H7 (cell line): ENCODE measurements at places on chromosomes 6 and 20. TPM values are rescaled to one million over a fixed set of nuclear protein-coding genes. Genes with fewer than 3 reads are reported as not detected.

DNA sequence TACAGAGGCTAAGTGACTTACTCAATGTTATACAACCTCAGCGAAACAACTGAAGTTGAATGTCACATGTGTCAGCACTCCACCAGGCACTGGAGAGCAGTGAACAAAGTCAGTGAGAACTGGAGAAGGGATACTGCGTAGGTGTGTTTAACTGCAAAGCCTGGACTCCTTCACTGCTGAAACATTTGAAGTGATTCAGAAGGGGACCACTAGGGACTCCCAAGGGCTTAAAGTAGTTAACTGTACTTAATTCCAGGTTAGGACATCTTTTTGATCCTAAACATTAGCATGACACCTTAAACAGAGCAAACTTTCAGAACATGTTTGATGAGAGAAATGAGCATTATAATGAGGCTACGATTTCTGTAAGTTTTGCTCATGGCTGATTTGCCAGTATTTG, 45.0 kb upstream of the ZBTB24 start:
- DNase-seq: no peak

DNA sequence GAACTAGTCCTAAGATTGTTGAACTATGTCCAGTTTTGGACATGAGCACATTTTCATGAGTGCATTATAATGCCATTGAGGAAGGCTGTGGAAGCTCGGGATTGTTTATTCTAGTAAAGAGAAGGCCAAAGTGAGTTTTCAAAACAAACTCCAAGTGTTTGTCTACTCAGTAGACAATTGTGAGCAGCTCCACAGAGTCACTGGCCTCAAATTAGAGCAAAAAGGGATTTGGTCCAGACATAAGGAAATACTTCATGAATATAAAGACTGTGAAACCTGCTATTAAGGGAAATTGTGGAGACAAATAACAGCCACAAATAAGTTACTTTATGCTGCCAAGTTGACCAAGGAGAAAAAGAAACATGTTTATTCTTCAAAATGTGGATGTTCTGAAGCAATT, 42.6 kb upstream of the PREP start:
- DNase-seq: no peak

DNA sequence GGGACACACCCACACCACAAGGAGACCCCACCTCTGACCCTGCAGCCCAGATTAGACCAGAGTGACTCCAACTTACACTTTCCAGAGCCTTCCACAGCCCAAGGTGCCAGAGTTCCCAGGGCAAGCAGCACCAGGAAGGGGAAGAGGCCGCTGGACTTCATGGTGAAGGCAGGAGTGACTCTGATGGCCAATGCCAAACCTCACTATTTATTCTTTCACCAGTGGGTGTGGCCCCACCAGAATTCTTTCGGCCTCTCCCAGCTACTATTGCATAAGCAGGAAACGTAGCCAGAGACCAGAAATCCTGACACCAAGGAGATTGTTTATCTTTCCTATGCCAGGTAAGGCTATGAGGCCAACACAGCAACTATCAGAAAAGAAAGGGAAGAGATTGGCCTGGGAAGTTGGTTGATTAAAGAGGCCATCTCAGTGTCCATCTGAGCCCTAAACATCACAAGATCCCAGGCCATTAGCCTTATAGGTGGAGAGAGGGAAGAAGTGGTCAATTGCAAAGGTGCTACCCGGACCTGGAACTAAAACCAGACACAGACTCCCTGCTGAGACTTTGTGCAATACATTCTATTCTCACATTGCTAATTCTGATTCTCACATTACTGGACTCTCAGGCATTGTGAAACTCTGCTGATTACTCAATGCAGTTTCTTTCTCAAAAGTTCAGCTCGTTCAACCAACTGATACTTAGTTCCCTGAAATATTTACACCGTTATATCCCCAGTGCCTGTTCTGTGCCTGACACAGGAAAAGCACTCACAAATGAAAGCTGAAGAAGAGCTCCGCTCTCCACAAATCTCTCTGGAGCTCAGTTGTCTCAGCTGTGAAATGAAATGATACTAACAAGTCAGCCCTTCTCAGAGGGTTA, at the start of gene SLPI:
Gene SLPI, minus strand, starts transcription at position 182 of the 880 bp plus-strand sequence. Its CDS starts 21 bp downstream, at position 161.
- DNase-seq: no peak

DNA sequence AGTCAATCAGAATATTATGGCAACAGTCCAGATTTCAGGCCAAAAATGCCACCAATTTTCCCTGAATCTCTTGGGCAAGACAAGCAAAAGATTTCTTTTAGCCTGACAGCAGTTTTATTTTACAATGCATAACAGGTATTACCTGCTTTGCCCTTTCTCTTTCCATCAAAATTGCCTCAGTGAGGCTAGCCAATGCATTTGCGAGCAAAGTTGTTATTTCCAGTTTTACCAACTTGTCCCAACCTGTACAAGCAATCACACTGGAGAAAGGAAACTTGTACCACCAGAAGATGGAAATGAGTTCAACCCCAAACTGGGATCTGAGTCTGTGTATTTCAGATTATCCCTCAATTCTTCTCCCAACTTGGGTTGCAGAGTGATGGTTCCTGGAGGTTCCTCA, 279.9 kb upstream of the CDYL start:
- no peak for DNase-seq

DNA sequence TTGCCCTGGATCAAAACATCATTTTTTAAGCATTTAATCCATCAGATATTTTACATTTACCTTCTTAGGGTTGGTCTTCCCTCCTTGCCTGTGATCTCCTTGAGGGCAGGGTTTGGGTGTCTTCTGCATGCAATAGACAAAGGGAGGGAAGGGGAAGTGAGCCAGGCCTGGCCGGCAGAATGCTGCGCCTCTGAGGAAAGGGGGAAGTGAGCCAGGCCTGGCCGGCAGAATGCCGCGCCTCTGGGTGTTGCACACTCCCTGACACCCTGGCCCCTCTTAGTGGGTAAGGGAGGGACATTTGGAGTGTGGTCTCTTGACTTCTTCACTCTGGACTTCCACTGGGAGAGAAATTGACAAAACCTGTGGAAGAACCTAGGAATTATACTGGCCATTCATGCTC, 12.4 kb downstream of the PSMF1 start:
- no peak for DNase-seq

GRCh38 chr20:17931513-17931912, 37.1 kb downstream of the SNX5 start:
- DNase-seq: no peak

DNA sequence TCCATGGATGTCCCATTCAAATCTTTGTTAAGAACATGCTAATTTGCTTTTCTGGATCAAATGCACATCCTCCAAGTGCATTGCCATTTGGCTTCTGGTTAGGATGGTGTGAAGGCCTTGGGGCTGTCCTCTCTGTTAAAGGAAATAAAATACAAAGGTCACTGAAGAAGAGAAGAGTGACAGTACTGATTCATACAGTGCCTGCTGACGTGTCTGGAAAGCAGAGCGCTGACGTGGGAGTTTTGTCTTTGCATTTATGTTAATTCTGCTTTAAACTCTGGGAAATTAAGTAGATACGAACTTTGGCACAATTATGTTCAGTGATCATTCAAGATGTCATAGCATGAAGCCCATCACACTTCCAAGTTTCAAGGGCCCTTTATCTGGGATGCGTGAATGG, 33.2 kb downstream of the SYNDIG1 start:
- no peak for DNase-seq

- DNase-seq: no peak
These were observed 14.0 kb downstream of the MBOAT1 start for GRCh38 chr6:20198156-20198774.

DNA sequence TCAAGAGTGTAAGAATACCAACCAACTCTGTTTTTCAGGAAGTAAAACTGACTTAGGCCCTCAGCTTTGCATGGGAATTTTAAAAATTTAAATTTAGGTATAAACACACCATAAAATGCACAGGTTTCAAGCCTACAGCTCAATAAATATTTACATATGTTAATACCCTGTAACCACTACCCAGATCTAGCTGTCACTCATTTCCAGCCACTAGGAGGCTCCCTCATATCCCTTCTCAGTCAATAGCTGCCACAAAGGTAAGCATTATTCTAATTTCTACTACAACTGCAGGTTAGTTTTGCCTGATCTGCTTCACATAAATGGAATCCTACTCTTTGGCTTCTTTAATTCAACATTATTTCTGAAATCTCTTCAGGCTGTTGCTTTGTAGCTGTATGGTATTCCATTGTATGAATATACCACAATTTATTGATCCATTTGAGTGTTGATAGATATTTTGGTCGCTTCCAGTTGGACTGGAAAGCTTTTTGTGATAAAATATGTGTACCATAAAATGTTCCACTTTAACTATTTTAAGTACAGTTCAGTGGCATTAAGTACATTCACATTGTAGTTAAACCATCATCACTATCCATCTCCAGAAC, 32.5 kb upstream of the MEI4 start:
- DNase-seq: no peak

DNA sequence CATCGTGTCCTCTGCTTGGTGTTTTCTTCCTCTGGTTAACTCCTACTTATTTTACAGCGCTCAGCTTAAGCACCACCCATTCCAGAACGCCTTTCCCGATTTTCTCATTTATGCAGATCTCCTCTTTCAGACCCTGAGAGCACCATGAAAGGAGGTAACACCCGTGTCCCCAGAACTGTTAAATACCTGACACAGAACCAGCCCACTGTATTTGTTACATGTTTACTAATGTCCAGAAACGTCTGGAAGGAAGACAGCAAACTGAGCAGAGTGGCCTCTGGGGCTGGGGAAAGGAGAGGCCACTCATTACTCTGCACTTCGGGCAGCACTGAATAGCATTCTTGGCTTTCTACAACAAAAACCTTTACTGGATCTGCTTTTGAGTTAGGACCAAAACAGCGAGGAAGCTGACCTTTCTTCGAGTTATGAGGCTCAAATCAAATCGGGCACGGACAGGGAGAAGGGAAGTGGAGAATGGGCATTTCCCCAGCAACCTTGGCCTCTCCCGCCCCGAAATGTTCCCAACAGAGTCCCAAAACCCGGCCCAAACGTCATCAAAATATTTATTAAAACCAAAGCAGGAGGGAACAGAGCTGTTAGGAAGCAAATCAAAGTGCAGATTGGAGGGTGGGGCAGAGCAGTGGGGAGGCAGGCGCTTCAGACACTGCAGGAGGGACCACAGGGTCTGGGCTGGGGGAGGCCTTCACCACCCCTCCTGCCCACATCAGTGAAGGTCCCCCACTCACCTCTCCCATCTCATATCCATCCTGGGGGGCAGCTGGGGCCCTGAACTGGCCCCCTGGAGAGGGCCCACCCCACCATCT, 1.1 kb upstream of the NECAB3 start:
- peak; percentile 54 for DNase-seq

DNA sequence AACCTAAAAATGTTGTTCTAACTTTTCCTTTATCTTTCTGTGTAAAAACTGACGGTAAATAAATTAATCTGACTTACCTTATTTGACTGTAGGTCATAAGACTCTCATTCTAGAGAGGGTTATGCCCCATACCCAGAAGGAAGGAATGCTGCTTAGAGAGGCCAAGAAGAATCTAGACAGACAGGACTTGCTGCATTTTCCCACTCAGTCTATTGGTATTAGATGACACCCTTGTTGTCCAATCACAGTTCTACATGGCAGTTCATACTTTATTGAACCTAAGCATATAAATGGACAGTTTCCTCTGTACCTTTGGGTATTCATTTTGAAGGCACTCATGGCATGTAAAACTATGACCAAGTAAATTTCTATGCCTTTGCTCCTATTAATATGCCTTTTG, 359.6 kb upstream of the ID4 start:
- no peak for DNase-seq

DNA sequence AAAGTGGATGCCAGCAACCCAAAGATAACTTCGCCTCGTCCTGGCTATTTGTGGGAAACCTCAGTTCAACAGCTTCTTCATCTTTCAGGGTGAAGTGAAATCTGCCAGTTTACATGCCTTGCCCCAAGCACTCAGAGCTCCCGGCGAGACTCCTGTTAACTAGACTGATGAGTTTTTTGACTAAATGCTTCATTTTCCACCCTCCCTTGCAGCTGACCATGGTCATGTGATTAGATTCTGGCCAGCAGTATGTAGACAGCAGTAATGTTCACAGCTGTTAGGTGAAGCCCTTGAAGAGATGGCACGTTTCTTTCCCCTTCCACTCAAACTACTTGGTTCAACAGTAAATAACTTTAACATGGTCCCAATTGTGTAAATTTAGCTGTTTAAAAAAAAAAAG, 718.8 kb upstream of the FLRT3 start:
- DNase-seq: no peak

GRCh38 chr6:130070792-130071191, 52.4 kb downstream of the L3MBTL3 start:
- no peak for DNase-seq

DNA sequence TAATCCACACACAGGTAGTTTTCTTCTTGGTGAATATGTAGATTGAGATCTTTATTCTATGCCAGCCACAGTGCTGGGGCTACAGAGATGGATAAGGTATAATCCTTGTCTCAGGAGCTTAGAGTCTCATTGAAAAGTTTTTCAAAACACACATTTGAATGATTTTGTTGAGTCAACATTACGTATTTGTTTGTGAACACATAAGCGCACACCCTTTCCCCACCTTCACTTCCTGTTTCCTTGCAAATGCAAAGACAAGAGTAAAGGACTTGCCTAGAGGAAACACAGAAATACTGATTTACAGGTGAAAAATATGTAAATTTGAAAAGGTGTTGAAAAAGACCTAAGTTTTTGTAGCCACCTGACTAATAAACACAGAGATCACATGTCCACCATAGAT, 27.8 kb downstream of the VAPB start:
- no peak for DNase-seq

DNA sequence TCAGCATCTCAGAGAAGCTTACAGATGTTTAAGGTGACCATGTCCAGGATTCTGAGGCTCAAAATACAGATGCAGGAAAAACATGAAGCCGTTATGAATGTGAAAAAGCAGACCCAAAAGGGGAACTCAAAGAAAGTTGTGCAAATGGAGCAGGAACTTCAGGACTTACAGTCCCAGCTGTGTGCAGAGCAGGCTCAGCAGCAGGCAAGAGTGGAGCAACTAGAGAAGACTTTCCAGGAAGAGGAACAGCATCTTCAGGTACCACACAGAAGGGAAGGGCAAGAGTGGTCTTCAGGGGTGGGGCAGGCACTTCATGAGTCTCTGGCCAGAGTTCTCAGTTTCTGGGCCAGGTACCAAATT, 15.2 kb downstream of the RNF8 start:
- no peak for DNase-seq

GRCh38 chr6:134553936-134554335, 236.0 kb upstream of the SGK1 start:
- DNase-seq: no peak

DNA sequence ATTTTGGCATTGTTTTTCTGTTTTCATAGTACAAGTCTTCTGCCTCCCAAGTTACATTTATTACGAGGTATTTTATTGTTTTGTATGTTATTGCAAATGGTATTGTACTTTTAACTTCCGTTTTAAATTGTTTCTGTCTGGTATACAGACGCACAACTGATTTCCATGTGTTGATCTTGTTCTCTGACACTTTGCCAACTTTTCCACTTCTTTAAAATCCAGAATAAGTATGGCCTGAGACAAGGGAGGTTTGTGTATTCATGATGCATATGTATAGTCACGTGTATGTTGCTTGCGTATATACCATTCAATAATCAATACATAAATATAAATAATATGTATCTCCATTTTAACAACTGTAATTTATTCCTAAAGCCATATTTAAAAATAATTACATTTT, 41.2 kb downstream of the THBS2 start:
- no peak for DNase-seq

GRCh38 chr20:58854638-58855471, 2.3 kb downstream of the GNAS start:
- peak; percentile 67 for DNase-seq

GRCh38 chr6:108082539-108082938, 8.0 kb upstream of the OSTM1 start:
- DNase-seq: no peak

Gene OPRM1
- total RNA-seq: not detected in 2 replicates

Gene ADGRF5
- total RNA-seq: under 0.01 and 1.0 TPM in 2 replicates

Gene EDN1
- total RNA-seq: 0.76 and 1.6 TPM in 2 replicates

Gene SYS1
- 11.8 and 22.8 TPM in 2 replicates for total RNA-seq

Gene DBNDD2
- total RNA-seq: 12.5 and 23.4 TPM in 2 replicates

Gene CGA
- total RNA-seq: not detected in 2 replicates

Gene HAO1
- total RNA-seq: not detected in 2 replicates
